ENCODE measurements at places on chromosomes 12 and 14. TPM values are rescaled to one million over a fixed set of nuclear protein-coding genes. Genes with fewer than 3 reads are reported as not detected.

TPPP2 gene
- not detected for total RNA-seq

PROX2 gene
- total RNA-seq = not detected

AQP6 gene
- total RNA-seq = 0.26 TPM

NKX2-1 gene
- total RNA-seq = 0.11 TPM

MSI1 gene
- 0.19 TPM for total RNA-seq

RNF212B gene
- total RNA-seq = not detected

MANSC4 gene
- not detected for total RNA-seq

TBX5 gene
- not detected for total RNA-seq

ARHGAP9 gene
- total RNA-seq = 2.2 TPM

Data from A375 (cell line).